Fibroblast of skin of back (primary cell): ENCODE measurements at places on chromosomes 6 and 20.
A peak's percentile ranks its signal among the peaks of the same experiment; 100 is the strongest.

- DNase-seq = peak; percentile 15
Measured at GRCh38 chr6:165049362-165049761, 260.0 kb downstream of the C6orf118 start.

- peak; percentile 74 for DNase-seq
Measured at GRCh38 chr6:100116411-100117194, 122.6 kb upstream of the MCHR2 start.

DNA sequence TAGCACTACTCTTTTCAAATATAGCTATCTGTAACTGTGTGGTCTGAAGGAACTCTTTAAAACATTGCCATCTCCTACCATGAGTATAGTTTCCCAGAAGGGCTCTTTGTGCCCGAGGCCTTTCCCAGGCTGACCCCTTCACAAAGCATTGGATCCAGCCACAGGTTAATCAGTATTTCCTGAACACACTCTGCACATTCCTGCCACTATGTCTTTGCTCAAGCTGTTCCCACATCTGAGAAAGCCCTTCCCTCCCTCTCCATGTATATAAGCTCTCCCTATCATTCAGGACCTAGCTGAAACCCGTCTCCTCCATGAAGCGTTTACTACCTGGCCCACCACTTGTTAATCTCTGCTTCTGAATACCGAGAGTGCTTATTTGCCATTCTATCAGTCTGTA lies 47.8 kb upstream of the PKHD1 start:
- no peak for DNase-seq

GRCh38 chr6:13486679-13487121 lies 700 bp downstream of the GFOD1 start:
- peak; percentile 64 for DNase-seq
